ENCODE measurements at places on chromosomes 5 and 9.

DNA sequence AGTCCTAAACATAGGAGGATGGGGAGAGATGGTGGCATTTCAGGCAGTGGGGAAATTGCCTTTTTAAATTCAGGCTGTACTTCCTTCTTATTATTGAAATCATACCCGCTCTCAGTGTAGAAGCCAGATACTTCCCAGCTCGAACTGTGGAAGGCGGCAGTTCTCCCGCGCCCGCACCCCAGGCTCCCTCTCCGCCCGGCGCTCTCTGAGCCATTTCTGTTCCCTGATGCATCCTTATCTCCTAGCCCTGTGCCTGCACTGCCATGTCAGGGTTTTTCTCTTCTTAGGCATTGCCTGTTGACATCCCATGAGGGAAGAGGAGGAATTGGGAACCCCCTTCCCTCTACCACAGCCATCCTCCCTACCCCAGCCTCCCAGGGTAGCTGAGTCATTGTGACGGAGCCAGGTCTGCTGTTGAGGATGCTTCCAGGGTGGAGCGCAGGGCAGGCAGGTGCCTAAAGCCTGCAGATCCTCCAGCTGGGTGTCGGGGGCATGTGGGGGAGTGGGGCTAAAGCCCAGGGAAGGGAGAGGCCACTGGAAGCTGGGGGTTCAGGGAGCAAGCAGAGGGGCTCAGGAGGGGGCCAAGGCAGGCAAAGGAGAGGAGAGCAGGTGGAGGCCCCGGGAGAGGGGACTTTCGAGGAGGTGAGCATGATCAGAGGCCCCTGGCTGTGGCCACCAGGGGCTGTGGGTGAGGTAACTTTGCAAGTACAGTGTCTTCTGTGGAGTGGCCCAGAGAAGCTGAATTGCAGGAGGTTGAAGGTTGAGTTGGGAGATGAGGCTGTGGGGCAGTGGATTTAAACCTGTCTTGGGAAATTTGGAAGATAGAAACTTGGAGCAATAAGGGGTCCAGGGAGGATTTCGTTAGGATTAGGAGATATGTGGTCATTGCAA lies 16.2 kb downstream of the LAMC3 start:
- H3K4me1 ChIP-seq = no peaks in the 10 kb centered on the region
- no peaks in the 10 kb centered on the region for H3K36me3 ChIP-seq
- no peak overlapping the region for H3K27ac ChIP-seq
- H3K27me3 ChIP-seq = no peaks in the 10 kb centered on the region
- DNase-seq = no peak
- no peak overlapping the region for H3K4me3 ChIP-seq

- no peaks in the 10 kb centered on the region for H3K36me3 ChIP-seq
- H3K27ac ChIP-seq = no peak overlapping the region
- no peaks in the 10 kb centered on the region for H3K4me1 ChIP-seq
- no peak overlapping the region for H3K4me3 ChIP-seq
- no peaks in the 10 kb centered on the region for H3K27me3 ChIP-seq
Observed at GRCh38 chr5:38009749-38010358, 170.0 kb upstream of the GDNF start.

- DNase-seq = no peak
- no peak overlapping the region for H3K4me3 ChIP-seq
- H3K27ac ChIP-seq = no peak overlapping the region
- H3K27me3 ChIP-seq = no peaks in the 10 kb centered on the region
Observed at GRCh38 chr9:69143291-69143690, 30.8 kb upstream of the TJP2 start.

DNA sequence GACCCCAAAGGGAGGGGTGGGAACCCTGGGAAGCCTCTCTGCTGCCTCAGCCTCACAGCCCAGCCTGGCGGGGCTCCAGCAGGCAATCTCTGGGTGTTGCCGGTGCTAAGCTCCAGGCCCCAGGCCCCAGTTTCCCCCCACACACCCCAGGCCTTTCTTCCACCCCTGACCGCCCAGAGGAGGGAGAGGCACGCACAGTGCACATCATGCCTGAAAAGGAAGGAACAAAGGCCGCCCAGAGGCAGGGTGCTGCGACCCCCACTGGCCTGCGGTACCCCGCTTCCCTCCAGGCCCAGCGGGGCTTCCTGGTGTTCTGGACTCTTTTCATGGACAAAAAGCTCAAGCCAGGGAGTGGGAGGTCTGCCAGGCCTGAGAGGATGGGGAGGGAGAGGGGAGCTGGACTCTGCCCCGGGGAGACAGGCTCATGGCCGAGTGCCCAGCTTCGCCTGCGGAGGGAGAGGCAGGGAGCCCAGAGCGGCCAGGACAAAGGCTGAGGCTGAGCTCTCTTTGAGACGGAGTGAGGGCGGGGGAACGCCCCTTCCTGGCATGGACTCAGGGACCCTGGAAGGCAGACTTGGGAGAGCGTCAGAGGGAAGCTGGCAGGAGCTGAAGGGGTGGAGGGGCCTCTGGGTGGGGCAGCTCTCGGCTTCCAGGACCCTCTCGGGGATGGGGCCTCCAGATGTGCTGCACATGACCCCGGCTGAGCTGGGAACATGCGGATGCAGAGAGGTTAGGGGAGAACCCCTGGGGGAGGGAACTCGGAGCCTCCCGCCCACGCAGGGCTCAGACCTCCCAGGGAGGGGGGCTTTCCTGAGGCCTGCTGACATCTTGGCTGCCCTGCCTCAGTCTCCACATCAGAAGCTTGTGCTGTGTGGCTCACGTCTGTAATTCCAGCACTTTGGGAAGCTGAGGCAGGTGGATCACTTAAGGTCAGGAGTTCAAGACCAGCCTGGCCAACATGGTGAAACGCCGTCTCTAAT lies 1.8 kb upstream of the ENTPD2 start:
- no peak for DNase-seq
- peaks cover 28% of the 10 kb centered on the region for H3K4me1 ChIP-seq
- H3K36me3 ChIP-seq = no peaks in the 10 kb centered on the region
- peaks cover 6% of the 10 kb centered on the region for H3K27me3 ChIP-seq
- H3K4me3 ChIP-seq = no peak overlapping the region
- H3K27ac ChIP-seq = no peak overlapping the region

GRCh38 chr9:30140407-30140806 lies 2244.0 kb upstream of the ACO1 start:
- H3K27ac ChIP-seq = no peak overlapping the region
- no peak overlapping the region for H3K4me3 ChIP-seq
- no peaks in the 10 kb centered on the region for H3K27me3 ChIP-seq

DNA sequence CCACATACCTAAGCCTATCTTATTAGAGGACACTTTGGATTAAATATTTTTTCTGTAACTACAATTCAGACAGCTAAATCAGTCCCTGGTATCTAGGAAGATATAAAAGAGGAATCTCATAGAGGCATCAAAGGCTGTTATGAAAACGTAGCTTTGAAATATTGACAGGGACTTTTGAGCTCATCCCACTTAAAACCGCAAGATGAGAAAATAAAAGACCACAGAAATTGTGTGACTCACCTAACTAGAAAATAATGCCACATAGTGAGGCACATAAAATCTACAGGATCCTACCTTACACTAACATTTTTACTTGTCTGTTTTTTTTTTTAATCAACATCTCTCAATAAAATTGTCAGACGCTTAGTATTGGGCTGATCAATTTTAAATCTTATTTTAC lies 686.5 kb upstream of the COX7C start:
- no peaks in the 10 kb centered on the region for H3K27me3 ChIP-seq
- DNase-seq = no peak
- no peak overlapping the region for H3K27ac ChIP-seq
- H3K36me3 ChIP-seq = no peaks in the 10 kb centered on the region
- no peaks in the 10 kb centered on the region for H3K4me1 ChIP-seq

Measured in tibial artery (tissue), 4 donors.